ENCODE measurements at places on chromosomes 1 and 21.
A peak's percentile ranks its signal among the peaks of the same experiment; 100 is the strongest.

DNA sequence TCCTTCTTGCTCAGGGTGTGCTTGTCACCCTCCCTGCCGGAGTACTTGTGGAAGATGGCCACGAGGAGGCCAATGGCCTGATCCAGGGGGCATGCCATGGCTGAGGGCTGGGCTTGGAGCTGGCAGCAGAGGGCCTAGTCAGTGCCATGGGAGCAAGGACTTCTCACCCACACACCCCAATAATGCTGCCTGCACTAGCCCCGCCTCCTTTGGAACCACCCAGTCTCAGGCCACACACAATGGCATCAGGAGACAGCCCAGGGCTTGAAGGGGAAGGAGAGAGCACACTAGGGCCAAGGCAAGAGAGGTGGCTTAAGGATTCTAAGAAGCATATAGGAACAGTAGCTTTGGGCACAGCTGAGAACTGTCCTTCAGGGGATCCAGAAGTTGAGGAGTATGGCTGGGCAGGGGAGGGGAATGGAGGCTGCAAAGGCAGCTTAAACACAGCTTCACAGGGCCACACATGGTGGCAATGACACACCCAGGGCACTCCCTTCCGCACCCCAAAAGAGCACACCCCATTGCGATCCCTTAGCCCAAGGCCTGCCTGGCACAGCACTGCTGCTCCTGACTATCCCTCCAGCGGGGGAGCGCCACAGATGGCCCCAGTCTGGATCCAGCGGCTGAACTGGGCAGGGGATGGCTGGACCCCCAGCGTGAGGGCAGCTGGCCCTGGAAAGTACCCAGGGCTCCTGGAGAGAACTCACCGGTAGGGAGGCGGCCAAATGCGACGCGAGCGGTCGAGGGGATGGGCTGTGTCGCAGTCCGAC lies at the start of gene S100A6:
S100A6 (minus strand) TSS at position 750 of the 770 bp plus-strand sequence; CDS start at position 98, 652 bp downstream.
- no peak for DNase-seq

- no peak for DNase-seq
Measured at GRCh38 chr1:178632653-178633052, 92.4 kb upstream of the RALGPS2 start.

- no peak for DNase-seq
Measured at GRCh38 chr1:169018751-169019150, 87.7 kb upstream of the ATP1B1 start.

GRCh38 chr1:159091180-159091560 lies 14.6 kb upstream of the AIM2 start:
- DNase-seq, result no peak

GRCh38 chr1:154661110-154661509 lies 53.1 kb upstream of the ADAR start:
- DNase-seq, result no peak

DNA sequence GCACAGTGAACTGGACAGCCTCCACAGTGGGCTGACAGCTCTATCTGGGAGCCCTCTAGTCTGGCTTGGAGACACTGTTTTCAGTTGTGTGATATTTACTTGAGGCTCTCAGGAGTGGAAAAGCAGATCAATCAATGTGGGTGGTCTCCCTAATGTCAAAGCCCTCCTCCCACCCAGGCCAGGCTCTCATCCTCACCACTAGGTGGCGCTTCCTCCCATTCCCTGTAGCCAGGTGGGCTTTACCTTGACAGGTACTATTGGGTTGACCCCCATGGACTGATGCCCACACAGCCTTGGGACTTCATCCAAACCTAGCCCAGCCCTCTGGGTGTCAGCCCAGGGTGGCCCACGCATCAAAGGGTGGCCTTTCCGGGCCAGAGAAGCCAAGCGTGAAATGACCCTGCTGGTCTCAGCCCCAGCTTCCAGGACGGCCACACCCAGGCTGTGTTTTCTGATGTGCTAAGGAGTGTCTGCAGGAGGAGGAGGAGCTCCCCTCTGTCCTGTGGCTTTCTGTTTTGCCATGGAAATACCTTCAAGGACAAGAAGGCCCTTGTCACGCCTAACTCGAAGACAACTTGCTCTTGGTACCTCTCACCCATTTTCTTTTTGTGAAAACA lies 54.0 kb downstream of the CLIC6 start:
- DNase-seq, result peak; percentile 21

GRCh38 chr1:186208405-186209129 lies 166.5 kb downstream of the TPR start:
- no peak for DNase-seq

DNA sequence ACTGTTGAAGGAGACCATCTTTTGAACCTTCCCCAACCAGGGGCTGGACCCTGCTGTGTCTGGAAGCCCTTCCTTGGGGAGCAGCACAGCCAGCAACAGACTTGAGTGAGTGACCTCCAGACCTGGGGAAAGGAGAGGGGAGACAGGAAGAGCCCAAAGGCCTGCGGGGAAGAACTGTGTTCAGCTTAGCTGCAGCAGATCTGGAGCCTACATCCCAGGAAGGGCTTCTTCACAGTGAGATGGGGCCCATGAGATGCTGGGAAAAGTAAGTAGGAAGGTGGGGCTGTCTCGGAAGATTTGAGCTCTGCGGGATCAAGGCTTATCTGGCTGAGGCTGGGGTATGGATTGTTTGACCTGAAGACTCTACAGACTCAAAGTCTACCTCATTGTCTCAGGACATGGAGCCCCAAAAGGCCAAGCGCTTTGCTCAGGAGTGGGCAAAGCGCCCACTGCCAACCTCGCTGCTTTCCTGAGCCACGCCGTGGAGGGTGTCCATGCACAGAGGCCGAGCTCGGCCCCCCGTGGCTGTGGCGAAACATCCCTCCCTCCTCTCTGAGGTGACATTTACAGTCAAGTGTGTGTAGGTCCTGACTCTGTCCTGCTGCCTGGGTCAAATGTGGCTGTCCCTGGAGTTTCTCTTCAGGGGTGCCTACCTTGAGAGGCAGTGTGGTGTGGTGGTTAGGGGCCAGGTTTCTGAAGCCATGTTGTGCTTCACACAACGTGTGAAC lies 24.5 kb downstream of the SPOCD1 start:
- no peak for DNase-seq

DNA sequence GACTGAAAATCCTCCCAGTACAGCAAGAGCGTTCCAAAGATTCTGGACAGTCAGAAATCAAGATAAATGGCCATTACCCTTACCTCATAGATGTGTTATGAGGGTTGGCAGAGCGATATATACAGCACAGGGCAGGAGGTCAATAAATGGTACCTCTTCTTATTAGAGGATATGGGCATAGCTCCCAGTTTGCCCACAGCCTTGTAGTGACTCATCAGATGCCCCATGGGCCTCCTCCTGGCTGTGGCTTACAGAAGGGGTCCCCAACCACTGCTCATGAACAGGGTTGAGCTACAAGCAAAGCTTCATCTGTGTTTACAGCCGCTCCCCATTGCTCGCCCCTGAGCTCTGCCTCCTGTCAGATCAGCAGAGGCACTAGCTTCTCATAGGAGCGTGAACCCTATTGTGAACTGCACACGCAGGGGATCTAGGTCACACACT lies 7.3 kb upstream of the IFNGR2 start:
- no peak for DNase-seq

- no peak for DNase-seq
Measured at GRCh38 chr1:206738370-206739366, 31.9 kb upstream of the IL19 start.

- DNase-seq, result no peak
Measured at GRCh38 chr21:24941316-24942185, 665.7 kb downstream of the MRPL39 start.

GRCh38 chr1:159185121-159185520 lies 13.7 kb downstream of the CADM3 start:
- no peak for DNase-seq

- no peak for DNase-seq
Measured at GRCh38 chr1:212977781-212978645, 27.7 kb downstream of the VASH2 start.

DNA sequence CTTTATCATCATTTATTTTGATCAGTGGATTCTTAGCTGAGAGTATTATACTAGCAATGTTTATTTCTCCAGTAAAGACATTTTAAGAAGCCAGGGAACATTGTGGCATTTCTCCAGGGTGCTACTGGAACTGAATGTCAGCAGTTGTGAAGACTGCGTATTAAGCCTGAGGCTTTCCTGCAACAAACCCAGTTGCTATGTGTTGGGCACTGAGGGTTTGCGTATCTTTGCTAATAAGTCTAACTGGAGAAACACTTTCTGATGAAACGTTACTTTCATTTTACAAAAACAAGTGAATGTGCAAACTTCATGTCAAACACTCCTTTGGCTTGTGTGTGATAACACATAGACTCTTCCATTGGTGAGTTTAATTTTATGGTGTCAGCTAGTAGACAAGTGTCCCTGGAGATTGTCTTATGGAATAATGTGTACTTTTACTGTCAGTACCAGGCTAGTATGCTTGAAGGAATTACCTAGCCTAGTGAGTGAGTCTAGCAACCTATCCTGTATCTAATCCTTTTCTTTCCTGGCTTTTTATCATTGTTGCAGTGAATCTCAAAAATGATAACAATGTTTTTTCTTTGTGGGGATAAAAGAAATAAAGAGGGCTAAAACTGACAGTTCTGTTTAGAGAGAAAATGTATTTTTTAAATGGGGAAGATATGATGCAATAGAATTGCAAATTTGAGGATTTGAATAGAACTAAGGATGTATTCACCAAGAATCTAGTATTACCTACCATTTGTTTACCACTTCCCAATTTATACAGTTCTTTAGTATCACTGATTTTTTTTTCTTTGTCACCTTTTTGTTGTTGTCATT lies 70.1 kb downstream of the MTR start:
- DNase-seq, result no peak

- DNase-seq, result no peak
Measured at GRCh38 chr1:180193141-180194047, 36.7 kb upstream of the LHX4 start.

- DNase-seq, result no peak
Measured at GRCh38 chr1:53896635-53897229, 2.7 kb downstream of the DIO1 start.

DNA sequence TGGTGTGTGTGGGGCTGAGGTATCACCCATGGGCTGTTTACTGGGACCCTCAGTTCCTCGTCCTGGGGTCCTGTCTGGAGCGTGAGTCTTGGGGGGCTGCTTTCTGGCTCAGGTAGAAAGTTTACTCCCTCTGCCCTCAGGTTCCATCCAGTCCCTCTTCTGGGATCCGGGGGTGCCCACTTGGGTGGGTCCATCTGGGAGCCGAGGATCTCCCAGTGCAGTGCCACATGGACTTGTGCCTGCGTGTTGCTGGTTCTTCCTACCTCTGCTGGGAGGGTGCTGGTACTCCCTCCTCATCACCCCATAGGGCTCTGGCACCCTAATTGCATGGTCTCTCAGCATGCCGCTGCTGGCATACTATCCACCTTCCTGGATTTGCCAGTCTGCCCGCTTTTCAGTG lies 14.0 kb downstream of the SNAP47 start:
- DNase-seq, result no peak

DNA sequence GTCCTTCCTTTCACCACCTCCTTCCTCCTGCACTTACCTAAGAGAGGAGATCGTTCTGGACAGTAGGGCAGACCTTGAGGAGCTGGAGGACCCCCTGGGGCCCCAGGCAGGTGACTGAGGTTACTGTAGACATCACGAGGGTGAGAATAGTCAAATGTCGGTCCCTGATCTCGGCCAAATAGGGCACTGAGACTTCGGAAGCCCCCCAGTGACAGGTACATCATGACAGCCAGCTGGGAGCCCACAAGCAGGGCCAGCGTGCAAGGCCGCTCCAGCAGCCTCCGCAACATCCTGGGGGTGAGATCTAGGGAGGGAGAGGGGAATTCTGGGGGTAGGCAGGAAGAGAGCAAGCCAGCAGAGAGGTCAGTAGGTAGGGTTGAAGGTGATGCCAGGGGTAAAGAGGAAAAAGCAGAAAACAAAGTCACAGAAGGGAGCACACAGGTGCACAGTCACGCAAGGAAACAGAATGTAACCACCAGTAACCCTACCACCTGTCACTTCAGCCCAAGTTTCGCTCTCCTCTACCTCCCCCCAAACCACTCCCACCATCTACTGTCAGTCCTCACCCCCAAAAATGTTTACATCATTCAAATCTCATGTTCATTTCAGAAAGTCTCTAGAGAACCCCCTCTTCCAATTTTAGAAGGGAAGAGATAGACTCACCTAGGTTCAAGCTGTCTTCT lies 1.4 kb downstream of the B4GALT3 start:
- no peak for DNase-seq

GRCh38 chr1:1157914-1158710 lies 15.6 kb upstream of the TTLL10 start:
- DNase-seq, result no peak

GRCh38 chr21:36156339-36156814 lies 247 bp upstream of the DOP1B start:
- peak; percentile 100 for DNase-seq

- no peak for DNase-seq
Measured at GRCh38 chr1:29677028-29678024, 441.0 kb downstream of the PTPRU start.

- DNase-seq, result no peak
Measured at GRCh38 chr1:162029157-162029556, 5.5 kb upstream of the OLFML2B start.

GRCh38 chr1:9322661-9323244 lies 30.1 kb downstream of the SPSB1 start:
- DNase-seq, result no peak

DNA sequence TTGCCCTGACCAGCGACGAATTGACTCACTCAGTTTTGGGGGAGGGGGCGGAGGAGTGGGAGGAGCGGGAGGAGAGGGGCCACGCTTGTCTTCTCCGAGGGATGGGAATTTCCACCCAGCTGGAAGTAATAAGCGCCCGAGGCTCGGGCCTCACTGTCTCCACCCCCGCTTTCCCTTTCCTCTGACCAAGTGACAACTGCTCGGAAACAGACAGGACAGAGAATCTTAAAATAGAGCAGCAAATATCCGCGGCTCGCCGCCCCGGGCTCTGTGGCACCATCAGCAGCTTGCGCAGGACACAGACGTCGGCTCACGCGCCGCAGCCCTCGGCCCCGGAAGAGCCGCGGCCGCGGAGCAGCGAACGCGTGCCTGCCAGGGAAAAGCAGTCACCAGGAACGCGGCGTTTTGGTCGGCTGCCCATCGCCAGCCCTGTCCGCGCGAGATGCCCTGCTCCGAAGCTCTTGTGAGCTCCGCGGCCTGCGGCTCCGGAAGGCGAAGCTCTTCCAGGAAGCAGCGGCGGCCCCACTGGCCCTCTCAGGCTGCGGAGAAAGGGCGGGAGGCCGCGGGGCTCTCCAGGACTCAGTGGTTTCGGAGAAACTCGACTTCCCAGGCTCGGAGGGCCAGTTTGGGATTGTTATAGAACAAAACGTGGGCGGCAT lies 10.7 kb upstream of the RGS16 start:
- DNase-seq, result peak; percentile 74

GRCh38 chr1:14137411-14138134 lies 437.6 kb downstream of the PRDM2 start:
- DNase-seq, result no peak

GRCh38 chr1:225724251-225724650 lies 53.4 kb upstream of the SRP9 start:
- DNase-seq, result no peak

GRCh38 chr1:150311762-150312161 lies 9.6 kb upstream of the PRPF3 start:
- DNase-seq, result no peak

GRCh38 chr1:172932981-172933380 lies 117.8 kb downstream of the TNFSF18 start:
- DNase-seq, result no peak

GRCh38 chr1:52306227-52307006 lies 59.6 kb downstream of the CC2D1B start:
- DNase-seq, result no peak

All from stimulated activated CD4-positive, alpha-beta T cell treated with anti-CD3 and anti-CD28 coated beads, Interleukin-12 subunit alpha, Interleukin-12 subunit beta, amount 100 ng/mL, for 24 hours (primary cell).